Activated CD4-positive, alpha-beta T cell treated with anti-CD3 and anti-CD28 coated beads, Interleukin-2, amount 10 ng/mL, durations not matched to agents 24 days and 14 days (primary cell): ENCODE measurements at places on chromosomes 7 and 10. TPM values are rescaled to one million over a fixed set of nuclear protein-coding genes. Genes with fewer than 3 reads are reported as not detected.

The CFAP58 gene
- 0.16 and 0.19 TPM in 2 replicates for total RNA-seq

The CC2D2B gene
- 0.26 TPM in 1 of 2 replicates, not detected in the other for total RNA-seq

DNA sequence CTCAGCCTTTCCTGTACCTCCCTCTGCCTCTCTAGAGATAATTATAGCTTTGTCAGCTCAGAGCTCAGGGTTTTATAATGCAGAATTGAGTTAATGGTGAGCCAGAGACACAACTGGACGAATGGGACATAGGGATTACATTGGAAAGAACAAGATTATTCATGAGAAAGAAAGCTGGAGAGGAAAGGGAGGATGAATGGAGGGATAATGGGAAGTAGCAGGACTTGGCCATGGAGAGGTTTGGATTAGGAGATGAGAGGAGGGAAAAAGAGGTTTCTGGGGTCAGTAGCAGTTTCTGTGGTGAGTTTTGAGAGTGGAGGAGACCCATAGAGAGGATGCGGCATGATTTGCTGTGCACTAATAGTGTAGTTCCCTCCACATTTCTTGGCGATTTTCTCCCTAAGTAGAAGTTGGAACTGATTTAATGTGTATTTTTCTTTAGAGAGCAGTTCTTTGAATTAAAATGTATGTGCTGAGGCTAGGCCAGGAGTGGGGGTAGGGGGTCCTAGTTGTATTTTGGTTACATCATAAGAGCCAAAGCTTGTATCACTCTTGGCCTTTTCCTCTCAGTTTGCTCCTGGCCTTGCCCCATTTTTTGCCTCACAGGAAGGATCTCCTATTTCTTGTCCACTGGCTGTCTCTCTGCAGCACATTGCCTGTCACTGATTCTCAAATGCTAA is 107.4 kb downstream of the MKX start:
- no peaks in the 10 kb centered on the region for H3K36me3 ChIP-seq
- H3K4me3 ChIP-seq, result no peak overlapping the region
- peaks cover 10% of the 10 kb centered on the region for H3K27me3 ChIP-seq

The PIK3AP1 gene
- total RNA-seq, result 9.6 and 11.7 TPM in 2 replicates

The ANKMY2 gene
- total RNA-seq, result 8.0 and 8.7 TPM in 2 replicates

DNA sequence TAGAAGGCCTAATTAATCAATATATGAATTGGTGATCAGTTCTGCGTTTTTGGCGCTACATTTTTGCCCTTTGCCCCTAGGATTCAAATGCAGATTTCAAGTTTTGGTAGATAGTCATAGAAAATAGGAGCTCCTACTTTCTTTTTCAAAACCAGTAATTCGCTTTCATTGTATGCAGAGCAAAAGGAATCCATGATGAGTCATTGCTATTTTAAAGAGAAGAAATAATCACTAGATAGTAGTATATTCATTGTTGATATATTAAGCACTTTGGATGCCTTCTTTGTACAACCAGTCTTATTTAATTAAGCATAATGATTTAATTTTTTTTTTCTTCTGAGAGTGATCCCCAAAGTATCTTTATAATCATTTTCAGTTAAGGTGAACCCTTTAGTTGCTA is 50.3 kb downstream of the CSTF2T start:
- no peaks in the 10 kb centered on the region for H3K4me1 ChIP-seq
- no peak overlapping the region for H3K4me3 ChIP-seq
- DNase-seq, result no peak
- no peak overlapping the region for H3K27ac ChIP-seq
- no peaks in the 10 kb centered on the region for H3K36me3 ChIP-seq

The ZNF33B gene
- 7.1 and 7.8 TPM in 2 replicates for total RNA-seq
